IMR-90 (cell line): ENCODE measurements at places on chromosomes 16 and 17.

DNA sequence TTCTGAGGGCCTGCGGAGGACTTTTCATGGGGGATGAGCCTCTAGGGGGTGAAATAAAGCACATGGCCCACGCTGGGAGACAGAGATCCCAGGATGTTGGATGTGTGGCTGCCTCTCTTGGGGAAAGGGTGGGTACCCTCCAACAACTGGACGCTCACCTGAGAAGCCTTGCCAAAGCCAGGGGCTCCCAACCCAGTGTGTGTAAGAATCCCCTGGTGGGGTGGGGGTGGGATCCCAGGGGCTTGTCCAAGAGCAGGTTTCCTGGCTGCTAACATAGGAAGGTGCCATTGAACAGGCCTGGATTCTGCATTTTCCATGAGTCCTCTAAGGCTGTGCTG lies 587 bp downstream of the SNX20 start:
- DNase-seq, result no peak

- DNase-seq, result no peak
Measured at GRCh38 chr16:2987833-2988232, 7.6 kb upstream of the PKMYT1 start.

DNA sequence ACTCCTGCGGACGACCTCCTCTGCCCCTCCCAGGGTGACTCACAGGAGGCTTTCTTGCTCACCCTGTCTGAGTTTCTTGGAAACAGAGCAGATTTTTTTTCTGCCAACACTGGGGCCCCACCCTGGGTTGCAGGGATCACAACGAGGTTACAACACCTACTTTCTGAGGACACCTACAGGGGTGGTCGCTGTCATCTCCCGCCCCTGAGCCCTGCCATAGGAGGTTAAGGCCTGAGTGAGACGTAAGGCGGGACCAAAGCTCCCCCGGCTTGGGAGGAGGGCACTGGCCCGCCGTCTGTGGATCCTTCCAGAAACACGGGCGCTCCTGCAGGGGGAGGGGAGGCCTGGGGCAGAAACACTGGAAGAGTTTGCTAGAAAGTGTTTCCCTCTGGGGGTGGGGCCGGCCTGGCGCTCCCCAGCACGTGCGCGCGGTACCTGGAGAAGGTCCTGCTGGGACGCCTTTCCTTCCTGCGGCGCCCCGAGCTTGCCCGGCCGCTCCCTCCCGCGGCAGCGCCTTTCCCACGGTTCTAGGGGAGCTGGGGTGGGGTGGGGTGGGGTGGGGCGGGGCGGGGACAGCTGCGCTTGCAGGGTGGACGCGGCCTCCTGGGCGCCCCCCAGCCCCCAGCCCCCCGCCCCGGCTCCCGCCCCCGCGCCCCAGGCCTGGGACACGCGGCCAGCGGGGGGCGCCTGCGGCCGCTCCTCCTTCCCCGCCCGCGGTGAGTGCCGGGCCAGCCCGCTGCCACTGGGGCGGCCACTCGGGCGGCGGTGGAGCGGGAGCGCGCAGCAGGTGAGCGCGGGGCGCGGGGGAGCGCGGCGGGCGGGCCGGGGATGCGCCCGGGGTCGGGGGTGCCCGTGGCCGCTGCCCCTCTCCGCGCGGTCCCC lies 20.7 kb upstream of the ADCY7 start:
- peak; percentile 45 for DNase-seq

DNA sequence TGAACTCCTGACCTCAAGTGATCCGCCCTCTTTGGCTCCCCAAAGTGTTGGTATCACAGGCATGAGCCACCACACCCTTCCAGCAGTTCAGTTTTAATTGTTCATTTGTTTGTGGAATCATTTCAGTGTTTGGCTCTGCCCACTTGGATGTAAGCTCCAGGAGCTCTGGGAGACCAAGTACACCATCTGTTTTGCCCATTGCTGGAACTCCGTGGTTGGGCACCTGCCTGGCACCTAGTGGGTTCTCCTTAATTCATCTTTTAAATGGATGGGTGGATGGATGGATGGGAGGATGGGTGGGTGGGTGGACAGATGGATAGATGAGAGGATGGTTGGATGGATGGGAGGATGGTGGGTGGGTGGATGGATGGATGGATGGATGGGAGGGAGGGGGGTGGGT lies 953 bp upstream of the NECAB2 start:
- DNase-seq, result no peak

DNA sequence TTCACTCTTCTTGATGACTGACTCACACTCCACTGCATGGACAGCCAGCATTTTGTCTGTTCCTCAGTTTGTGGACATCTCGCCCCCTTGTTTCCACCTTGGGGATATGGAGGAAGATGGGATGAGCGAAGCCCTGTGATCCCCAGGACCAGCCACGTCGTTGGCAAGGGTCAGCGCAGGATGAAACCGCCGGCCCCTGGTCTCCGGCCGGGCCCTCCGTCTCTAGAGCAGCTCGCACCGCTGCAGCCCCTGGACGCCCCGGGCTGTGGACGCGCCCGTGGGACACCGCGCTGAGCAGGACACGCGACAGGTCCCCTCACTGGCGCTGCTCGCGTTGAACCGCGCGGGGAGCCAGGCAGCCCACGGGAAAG lies 604 bp upstream of the ZC3H18 start:
- peak; percentile 7 for DNase-seq

- DNase-seq, result no peak
Measured at GRCh38 chr16:55001931-55002330, 71.3 kb downstream of the IRX5 start.

- DNase-seq, result no peak
Measured at GRCh38 chr17:14125518-14126137, 56.3 kb downstream of the COX10 start.

- DNase-seq, result no peak
Measured at GRCh38 chr16:89892055-89892630, 18.8 kb downstream of the TCF25 start.

GRCh38 chr16:1933097-1933661 lies 9.8 kb downstream of the MSRB1 start:
- no peak for DNase-seq

DNA sequence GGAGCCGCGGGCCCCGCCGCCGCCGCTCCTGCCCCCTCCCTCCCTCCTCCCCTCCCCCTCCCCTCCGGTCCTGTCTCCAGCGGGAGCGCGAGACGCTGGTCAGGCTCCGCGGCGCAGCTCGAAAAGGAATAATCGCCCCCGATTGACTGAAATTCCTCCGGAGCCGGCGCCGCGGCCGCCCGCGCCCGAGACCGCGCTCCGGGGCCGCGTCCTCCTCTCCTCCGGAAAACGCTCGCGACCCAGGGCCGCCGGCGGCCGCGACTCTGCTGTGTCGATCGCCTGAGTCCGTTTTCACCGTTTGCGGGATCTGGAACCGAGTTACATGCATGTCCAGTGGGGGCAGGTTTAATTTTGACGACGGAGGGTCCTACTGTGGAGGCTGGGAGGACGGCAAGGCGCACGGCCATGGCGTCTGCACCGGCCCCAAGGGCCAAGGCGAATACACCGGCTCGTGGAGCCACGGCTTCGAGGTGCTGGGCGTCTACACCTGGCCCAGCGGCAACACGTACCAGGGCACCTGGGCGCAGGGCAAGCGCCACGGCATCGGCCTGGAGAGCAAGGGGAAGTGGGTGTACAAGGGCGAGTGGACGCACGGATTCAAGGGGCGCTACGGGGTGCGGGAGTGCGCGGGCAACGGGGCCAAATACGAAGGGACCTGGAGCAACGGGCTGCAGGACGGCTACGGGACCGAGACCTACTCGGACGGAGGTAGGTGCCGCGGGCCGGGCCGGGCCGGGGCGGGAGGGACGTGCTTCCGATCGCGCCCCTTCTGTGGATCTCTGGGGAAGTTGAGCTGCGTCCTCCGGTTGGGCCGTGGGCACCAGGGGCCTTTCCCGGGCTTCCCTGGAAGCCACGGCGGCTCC lies 744 bp downstream of the JPH3 start:
- no peak for DNase-seq

DNA sequence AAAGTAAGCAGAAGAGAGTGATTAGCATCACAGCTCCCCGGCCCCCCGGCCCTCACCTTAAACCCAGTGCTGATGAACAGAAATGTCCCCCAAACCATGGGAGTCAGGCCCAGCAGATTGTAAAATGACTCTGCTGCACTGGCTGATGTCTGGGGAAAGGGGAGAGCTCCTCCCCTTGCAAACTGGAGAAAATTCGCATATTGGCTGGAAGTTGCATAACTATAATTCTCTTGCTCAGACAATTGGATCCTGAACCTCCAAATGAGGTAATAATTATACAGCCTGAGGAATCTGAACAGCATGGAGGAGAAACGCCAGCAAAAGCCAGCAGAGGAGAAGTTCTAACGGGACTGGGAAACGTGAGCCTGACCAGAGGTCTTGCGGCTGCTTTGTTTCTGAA lies 109.7 kb downstream of the C16orf95 start:
- peak; percentile 81 for DNase-seq

GRCh38 chr17:51508048-51508447 lies 247.7 kb downstream of the UTP18 start:
- no peak for DNase-seq

- DNase-seq, result no peak
Measured at GRCh38 chr17:21134559-21134958, 7.8 kb downstream of the DHRS7B start.

GRCh38 chr16:66856184-66856730 lies 12.0 kb downstream of the CA7 start:
- DNase-seq, result no peak

DNA sequence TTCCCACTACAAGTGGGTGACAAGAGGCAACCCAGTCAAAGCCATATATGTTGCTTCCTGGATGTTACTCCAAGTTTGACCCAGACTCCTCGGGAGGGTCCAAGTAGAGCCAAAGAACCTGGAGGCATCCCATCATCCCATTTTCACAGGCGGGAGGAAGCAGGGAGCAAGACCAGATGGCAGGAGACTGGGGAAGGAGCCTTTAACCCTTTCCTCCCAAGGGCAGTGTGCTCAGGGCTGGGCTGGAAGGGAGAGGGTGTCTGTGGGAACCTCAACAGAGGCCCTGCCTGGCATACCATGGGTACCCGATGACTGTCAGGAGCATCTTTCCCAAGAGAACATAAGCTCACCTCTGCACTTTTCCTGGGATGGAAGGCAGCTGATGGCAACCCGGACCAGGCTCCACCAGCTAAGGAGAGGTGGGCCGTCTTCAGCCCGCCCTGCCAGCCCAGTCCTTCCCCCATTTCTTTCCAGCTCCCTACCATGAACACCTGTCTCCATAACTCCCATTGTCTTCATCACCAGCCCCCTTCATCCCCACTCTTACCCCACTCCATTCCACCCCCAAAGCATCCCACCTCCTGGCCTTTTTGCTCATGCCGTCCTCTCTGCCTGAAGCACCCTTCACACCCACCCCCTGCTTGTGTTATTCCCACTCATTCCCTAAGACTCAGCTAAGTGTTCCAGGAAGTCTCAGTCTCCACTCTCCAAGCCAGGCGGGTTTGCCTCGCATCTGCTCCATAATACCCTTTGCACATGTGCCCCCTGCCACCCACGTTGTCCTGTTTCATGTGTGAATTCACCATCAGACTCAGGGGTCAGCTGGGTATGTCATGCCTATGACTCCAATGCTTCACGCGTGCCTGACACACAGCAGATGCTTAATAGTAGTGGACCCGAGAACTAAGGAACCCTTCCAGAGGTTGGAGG lies 5.9 kb upstream of the SLC16A5 start:
- DNase-seq, result no peak

DNA sequence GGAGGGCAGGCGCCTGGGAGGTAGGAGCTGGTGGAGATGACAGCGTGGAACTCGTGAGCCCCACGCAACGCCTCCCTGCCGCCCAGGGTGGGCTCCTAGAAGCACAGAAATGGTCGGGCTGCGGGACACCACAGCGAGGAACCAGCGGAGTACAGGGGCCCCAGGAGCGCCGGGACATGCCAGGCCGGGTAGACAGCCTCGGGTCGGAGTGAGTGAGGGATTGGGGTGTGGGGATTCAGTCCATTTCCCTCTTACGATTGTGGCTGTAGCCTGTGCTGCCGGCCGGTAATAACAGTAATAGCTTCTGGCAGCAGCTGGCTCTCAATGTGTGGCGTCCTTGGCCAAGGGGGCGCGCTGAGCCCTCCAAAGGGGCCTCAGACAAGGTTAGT lies 12.2 kb upstream of the CES3 start:
- DNase-seq, result no peak

GRCh38 chr17:64783556-64784352 lies 121.6 kb upstream of the SMURF2 start:
- DNase-seq, result no peak

DNA sequence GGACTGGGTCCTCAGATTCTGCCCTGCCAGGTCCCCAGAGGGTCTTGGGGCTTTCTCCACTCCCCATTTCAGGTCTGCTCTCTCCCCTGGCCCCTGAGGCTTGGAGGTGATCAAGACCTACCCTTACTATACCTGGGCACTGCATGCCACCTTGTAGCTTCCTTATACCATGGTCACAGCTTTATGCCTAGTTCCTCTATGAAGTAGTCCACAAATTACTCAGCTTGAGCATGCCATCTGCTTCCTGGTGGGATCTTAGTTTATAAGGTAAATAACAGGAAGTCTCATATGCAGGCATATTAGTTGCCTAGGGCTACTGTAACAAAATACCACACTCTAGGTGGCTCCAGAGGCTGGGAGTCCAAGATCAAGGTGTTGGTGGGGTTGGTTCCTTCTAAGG lies 11.0 kb upstream of the PMFBP1 start:
- no peak for DNase-seq

GRCh38 chr16:15041271-15042004 lies 14.4 kb downstream of the NTAN1 start:
- DNase-seq, result peak; percentile 48

GRCh38 chr17:17200831-17201230 lies 5.3 kb downstream of the PLD6 start:
- DNase-seq, result peak; percentile 58

GRCh38 chr17:9170853-9171252 lies 149.5 kb downstream of the NTN1 start:
- no peak for DNase-seq

- DNase-seq, result no peak
Measured at GRCh38 chr17:75844530-75845057, 390 bp upstream of the UNC13D start.

DNA sequence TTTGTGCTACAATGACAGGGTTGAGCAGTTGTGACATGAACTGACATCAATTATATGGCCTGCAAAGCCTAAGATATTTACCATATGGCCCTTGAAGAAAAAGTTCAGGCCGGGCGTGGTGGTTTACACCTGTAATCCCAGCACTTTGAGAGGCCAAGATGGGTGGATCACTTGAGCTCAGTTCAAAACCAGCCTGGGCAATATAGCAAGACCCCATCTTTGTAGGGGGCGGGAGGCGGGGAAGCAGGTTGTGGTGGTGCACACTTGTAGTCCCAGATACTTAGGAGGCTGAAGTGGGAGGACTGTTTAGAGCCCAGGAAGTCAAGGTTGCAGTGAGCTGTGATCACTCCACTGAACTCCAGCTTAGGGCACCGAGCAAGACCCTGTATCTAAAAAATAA lies 48.3 kb downstream of the STH start:
- no peak for DNase-seq

- DNase-seq, result no peak
Measured at GRCh38 chr17:60077672-60078519, 825 bp downstream of the HEATR6 start.

DNA sequence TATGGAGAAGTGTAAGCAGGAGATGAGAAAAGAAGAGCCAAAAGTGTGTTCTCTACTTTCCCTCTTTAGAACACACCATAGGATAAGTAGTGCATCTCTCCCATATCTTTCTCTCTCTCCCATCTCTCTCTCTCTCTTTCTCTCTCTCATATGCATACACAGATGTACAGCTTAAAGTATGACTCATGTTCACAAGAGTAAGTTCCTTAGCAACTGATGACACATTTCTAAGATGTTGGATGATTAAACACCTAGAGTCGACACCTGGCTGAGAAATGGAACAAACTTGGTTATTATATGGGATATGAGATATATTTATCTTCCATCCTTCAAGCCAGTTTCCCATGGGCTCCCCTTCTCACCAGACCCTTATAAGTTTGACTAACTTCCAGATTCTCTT lies 113.5 kb downstream of the TMEM132E start:
- no peak for DNase-seq
